ENCODE measurements at places on chromosomes 1 and 21.

DNA sequence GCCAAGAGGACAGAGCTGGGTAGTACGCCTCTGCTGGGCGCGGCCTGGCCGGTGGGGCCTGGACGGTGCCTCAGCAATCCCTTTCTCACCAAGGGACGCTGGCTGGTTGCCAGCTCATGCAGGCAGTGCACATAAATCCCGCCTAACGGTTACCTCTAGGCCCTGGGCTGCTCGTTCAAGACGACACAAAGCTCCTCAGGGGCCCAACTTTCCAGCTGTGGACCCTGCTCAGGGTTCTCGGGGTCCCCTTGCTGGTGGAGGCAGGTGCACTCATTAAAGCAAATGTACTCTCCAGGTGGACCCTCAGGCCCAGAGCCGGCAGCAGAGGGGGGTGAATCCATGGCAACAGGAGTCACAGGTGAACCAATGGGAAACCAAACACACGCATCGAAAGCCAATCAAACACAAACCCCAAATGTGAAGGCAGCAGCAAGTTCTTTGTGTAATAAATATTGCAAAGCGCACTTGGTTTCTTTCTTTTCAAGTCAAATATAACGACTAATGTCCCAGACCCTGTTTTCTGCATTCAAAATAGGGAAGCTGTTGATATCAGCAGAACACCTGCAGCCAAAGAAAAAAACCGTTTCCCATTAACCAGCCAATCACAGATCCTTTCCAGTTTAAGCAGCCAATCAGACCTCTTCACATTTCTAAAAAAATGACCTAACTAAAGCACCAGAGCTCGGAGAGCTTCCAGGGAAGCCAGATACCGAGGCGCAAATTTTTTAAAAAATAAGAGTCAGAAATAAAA is 26.1 kb upstream of the CLSTN1 start:
- DNase-seq: no peak
- H3K27me3 ChIP-seq: no peaks in the 10 kb centered on the region
- peaks cover 22% of the 10 kb centered on the region for H3K4me1 ChIP-seq
- H3K27ac ChIP-seq: no peak overlapping the region

DNA sequence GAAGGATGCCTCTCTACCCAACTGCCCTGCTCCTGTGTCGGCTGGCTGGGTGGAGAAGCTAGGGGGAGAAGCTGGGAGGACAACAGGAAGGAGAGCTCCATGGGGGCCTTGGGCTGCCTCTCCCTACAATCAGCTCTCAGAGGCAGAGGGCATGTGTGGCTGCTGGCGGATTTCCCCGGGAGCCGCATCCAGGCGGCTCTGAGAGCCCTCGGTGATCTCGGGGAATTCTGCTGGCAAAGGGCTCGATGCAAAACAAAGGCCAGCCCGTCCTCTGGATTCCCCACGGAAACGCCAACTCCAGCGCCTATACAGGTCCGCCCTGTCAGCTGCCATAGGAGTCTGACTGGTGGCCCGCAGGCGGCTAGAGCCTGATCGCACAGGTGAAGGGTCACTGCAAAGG is 26.4 kb upstream of the EVA1B start:
- peaks cover 52% of the 10 kb centered on the region for H3K4me1 ChIP-seq
- H3K27me3 ChIP-seq: no peaks in the 10 kb centered on the region
- DNase-seq: peak; percentile 18
- no peak overlapping the region for H3K4me3 ChIP-seq
- peaks cover 76% of the 10 kb centered on the region for H3K36me3 ChIP-seq
- peak overlapping the region; percentile 96 for H3K27ac ChIP-seq

- H3K27ac ChIP-seq: no peak overlapping the region
- DNase-seq: no peak
- no peaks in the 10 kb centered on the region for H3K27me3 ChIP-seq
- H3K4me3 ChIP-seq: no peak overlapping the region
Observed at GRCh38 chr1:57134803-57135202, 169.0 kb upstream of the C8B start.

- no peaks in the 10 kb centered on the region for H3K36me3 ChIP-seq
- no peaks in the 10 kb centered on the region for H3K4me1 ChIP-seq
- H3K27ac ChIP-seq: no peak overlapping the region
- H3K27me3 ChIP-seq: no peaks in the 10 kb centered on the region
- no peak overlapping the region for H3K4me3 ChIP-seq
Observed at GRCh38 chr1:197210426-197210825, 57.6 kb upstream of the CRB1 start.

GRCh38 chr1:2214541-2215241 is 13.4 kb upstream of the SKI start:
- no peak overlapping the region for H3K4me3 ChIP-seq
- H3K4me1 ChIP-seq: peaks cover 43% of the 10 kb centered on the region
- no peaks in the 10 kb centered on the region for H3K36me3 ChIP-seq
- no peaks in the 10 kb centered on the region for H3K27me3 ChIP-seq
- no peak overlapping the region for H3K27ac ChIP-seq

- no peak overlapping the region for H3K4me3 ChIP-seq
- no peak for DNase-seq
- no peak overlapping the region for H3K27ac ChIP-seq
- H3K36me3 ChIP-seq: no peaks in the 10 kb centered on the region
- peaks cover 2% of the 10 kb centered on the region for H3K4me1 ChIP-seq
Observed at GRCh38 chr1:167544447-167545093, 9.0 kb downstream of the CREG1 start.

Measured in mesenchymal stem cell (in vitro differentiated cells and primary cell).